ENCODE measurements at places on chromosomes 1 and 21. TPM values are rescaled to one million over a fixed set of nuclear protein-coding genes. Genes with fewer than 3 reads are reported as not detected.

FAM229A gene
- total RNA-seq: 3.5 TPM

ATP6V1G3 gene
- not detected for total RNA-seq

S100A5 gene
- not detected for total RNA-seq

BGLAP gene
- 0.66 TPM for total RNA-seq

DNA sequence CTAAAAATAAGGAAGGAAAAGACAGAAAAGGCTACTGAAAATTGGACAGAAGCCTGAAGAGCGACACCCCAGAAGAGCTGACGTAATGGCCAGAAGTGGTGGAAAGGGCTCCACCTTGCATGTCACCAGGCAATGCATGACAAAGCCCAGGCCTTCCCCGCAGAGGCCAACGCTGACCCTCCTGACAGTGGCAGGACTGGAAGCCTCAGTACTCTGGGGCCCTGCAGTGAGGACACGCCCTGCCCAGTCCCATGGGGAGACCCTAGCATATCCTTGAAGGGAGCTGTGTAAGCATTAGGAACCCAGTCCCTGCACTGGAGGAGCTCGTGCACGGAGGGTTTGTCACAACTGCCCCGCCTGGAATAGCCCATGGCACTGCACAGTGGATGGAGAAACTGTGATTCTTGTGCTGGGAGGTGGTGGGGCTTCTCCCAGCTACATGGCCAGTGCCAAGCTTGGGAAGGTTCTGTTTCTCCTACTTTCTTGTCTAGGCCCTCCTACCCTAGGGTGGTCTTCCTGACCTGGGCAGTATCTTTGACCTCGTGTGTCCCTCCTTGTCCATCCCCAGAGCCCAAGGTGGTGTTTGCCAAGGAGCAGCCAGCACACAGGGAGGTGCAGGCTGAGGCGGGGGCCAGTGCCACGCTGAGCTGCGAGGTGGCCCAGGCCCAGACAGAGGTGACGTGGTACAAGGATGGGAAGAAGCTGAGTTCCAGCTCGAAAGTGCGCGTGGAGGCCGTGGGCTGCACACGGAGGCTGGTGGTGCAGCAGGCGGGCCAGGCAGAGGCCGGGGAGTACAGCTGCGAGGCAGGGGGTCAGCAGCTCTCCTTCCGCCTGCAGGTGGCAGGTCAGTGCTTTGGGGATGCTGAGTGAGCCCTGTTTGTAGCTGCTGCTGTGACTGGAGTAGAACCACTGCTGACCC lies 60.4 kb downstream of the OBSCN start:
- H3K27me3 ChIP-seq: no peaks in the 10 kb centered on the region
- H3K36me3 ChIP-seq: no peaks in the 10 kb centered on the region
- H3K27ac ChIP-seq: no peak overlapping the region
- H3K4me1 ChIP-seq: no peaks in the 10 kb centered on the region
- DNase-seq: no peak

DNA sequence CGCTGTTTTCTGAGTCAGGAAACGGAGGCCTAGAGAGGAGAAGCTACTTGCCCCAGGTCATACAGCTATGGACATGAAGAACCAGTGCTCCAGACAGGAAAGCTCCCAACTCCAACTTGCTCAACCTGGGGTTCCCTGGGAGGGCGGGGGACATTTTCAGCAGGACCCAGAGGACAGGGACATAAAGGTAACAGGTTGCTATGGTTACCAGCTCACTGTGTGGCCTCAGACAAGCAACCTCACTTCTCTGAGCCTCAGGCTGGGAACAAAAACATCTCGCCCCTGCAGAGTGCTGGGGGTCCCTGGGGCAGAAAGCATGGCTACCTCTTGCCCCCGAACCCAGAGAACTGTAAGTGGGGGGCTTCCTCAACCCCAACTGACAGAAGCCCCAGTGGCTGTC lies 16.1 kb downstream of the FBXO2 start:
- no peaks in the 10 kb centered on the region for H3K4me1 ChIP-seq
- H3K27me3 ChIP-seq: peaks cover 12% of the 10 kb centered on the region
- DNase-seq: no peak

DNA sequence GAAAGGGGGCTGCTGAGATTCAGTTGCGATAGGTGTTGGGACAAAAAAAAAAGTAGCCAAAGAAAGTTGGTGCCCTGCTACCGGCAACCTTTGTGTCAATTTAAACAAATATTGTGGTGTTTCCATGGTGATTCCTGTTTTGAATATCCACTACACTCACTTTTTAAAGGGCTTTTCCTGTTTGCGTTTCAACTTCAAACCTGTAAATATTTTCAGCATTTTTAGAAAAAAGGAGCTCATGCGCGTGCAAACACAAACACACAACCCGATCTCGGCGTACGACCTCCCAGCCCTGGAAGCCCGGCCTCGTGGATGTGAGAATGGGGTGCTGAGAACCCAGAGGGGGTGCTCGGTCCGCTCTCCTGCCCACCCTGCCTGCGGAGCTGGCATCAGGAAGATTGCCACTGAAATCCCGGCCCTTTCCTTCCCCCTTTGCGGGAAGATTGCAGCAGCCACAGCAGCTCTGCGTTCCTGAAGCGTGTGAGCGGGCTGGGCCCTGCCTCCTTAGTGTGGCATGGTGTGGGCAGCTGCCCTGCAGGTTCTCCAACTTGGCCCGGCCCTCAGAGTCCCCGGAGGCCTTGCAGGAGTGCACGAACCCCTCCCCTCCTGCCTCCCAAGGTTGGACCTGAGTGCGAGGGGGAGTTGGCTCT lies 34.8 kb downstream of the CASZ1 start:
- no peak for DNase-seq
- no peaks in the 10 kb centered on the region for H3K36me3 ChIP-seq
- H3K27ac ChIP-seq: no peak overlapping the region
- no peak overlapping the region for H3K4me3 ChIP-seq
- H3K4me1 ChIP-seq: no peaks in the 10 kb centered on the region

GRCh38 chr1:155254714-155255242 lies 505 bp downstream of the ENTREP3 start:
- DNase-seq: no peak
- H3K4me1 ChIP-seq: peaks cover 28% of the 10 kb centered on the region
- no peaks in the 10 kb centered on the region for H3K27me3 ChIP-seq
- peaks cover 7% of the 10 kb centered on the region for H3K36me3 ChIP-seq
- peak overlapping the region; percentile 83 for H3K27ac ChIP-seq

DNA sequence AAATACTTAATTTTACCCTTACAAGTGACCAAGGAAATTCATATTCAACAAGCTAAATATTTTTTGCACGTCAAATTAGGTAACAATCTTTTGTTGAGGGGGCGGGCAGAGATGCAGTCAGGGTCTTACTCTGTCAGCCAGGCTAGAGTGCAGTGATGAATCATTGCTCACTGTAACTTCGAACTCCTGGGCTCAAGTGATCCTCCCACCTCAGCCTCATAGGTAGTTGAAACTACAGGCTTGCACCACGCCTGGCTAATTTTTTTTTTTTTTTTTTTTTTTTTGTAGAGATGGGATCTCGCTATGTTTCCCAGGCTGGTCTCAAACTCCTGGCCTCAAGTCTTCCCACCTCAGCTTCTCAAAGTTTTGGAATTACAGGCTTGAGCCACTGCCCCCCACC lies 26.5 kb downstream of the PHTF1 start:
- DNase-seq: no peak
- H3K27ac ChIP-seq: no peak overlapping the region
- no peaks in the 10 kb centered on the region for H3K4me1 ChIP-seq
- peaks cover 11% of the 10 kb centered on the region for H3K36me3 ChIP-seq

GRCh38 chr1:32897082-32898049 lies 3.8 kb downstream of the TMEM54 start:
- H3K27ac ChIP-seq: no peak overlapping the region
- no peak overlapping the region for H3K4me3 ChIP-seq
- peaks cover 2% of the 10 kb centered on the region for H3K4me1 ChIP-seq
- no peak for DNase-seq
- H3K36me3 ChIP-seq: no peaks in the 10 kb centered on the region
- H3K27me3 ChIP-seq: peaks cover 7% of the 10 kb centered on the region
